ENCODE measurements at places on chromosomes 4 and X.
A peak's percentile ranks its signal among the peaks of the same experiment; 100 is the strongest.

DNA sequence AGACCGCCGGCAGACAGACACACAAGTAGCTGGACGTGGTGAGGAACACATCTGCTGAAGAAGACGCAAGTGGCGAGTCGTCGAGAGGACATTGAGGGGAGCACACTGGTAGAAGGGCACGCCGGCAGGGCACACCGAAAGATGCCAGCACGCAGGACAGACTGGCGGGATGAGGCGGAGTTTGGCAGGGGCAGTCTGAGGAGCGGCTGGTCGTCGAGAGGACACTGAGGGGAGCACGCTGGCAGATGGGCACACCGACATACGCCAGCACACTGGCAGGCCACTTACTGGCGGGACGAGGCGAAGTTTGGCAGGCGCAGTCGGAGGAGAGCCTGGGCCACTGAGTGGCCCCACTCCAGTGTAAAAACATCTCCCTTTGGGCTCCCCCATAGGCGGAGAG lies 42.1 kb downstream of the RASGEF1B start:
- no peak for DNase-seq

DNA sequence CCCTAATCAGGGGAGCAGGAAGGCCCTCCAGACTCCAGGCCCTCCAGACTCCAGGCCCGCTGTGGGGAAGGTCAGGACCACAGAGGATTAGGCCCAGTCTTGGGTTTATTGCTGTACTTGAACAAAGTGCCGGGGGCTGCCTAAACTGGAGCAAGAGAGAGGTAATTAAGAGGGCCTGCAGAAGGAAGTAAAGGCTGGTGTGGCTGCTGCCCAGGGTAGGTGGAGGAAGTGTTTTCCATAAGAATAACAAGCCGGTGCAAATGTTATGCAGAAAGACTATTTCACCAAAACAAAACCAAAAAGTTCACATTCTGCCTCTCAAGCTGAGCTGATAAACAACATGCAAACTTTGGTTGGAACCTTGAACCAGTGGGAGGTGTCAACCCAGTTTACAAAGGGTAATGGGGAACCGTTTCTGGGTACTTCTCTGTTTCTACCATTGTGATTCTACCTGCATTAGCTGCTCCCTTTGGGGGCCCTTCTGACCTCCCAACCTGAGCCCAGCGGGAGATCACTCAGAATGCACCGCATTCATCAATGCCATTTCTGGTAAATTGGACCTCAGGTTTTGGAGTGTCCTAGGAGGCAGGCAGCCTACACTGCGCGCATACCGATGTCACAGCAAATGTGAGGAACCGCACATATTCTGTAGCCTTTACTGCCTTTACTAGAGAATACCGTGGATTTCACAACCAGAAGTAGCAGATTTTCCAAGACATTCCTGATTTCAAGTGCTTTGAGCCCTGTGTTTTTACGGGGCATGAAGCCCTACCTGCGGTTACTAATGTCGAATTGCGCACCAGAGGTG lies 59.7 kb upstream of the BCOR start:
- DNase-seq: no peak

DNA sequence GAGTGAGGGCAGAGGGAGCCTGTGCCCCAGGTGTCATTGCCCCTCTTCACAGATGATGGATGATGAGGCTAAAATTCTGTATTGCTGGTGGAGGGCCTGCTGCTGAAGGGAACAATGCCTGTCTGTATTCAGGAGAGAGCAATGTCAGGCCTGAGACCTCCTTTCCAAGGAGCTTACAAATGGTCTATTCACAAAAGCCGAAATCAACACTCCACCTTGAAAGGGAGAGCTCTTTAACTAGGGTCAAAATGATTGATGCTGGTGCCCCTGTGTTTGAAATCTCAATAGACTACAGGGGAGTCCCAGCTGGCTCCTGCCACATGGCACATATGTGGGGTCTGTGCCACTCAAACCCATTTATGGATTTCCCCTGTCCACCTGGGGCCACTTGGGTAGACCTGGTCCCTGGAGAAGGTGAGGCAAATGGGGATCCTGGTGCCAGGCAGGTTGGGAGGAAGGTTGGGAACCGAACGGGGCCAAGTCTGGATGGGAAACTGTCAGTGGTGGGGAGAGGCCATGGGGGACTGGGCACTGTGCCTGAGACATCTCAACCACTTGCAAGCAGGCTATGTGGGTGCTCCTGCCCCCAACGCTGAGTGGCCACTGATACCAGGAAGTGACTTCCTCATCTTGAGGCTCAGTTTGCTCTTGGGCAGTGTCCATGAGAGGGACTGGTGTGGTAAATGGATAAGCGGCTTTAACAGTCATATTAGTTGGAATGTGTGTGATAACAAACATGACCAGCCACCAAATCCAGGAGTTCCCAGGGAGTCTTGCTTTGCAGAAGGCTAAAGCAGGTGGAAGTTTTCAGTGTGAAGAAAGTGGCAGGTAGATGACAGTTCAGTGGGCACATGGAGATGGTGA lies 223.8 kb upstream of the PSAPL1 start:
- no peak for DNase-seq

DNA sequence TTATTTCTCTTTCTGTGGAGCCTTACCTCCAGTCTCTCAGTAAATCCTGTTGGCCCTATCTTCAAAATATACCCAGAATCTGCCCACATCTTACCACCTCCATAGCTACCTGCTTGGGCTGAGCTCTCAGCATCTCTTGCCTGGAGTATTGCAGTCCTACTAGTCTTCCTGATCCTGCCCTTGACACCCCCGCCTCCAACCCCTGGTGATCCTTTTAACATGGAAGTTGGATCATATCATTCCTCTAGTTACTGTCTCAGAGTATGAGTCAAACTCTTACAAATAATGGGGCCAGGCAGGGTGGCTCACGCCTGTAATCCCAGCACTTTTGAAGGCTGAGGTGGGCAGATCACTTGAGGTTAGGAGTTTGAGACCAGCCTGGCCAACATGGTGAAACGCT lies 43.1 kb upstream of the SETD7 start:
- no peak for DNase-seq

DNA sequence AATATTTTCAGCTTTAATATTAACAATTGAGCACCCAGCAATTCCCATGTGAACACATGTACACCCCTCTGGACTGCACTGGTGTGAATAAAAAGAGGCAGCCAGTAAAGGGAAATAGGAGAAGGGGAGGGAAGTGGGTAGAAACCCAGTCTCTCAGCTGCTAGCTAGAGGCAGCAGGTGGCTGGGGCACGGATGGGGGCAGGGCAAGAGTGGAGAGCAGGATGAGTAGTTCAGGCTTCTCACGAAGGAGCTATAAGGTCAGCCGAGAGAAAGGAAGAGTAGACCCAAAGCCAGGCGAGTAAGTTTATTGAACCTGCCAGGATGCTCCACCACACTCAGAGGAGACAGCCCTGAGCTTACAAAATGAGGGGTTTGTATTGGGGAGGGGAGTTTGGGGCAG lies 184.8 kb upstream of the MTMR8 start:
- no peak for DNase-seq

GRCh38 chrX:129360175-129360574 lies 163.1 kb downstream of the SMARCA1 start:
- DNase-seq: peak; percentile 54

GRCh38 chr4:76897536-76898384 lies at the start of gene SOWAHB:
Gene SOWAHB, minus strand, starts transcription at chr4:76898144. Its CDS starts 295 bp downstream, at chr4:76897849.
- DNase-seq: peak; percentile 54

- DNase-seq: no peak
Observed at GRCh38 chr4:181278941-181279340, 964.3 kb upstream of the TENM3 start.

- DNase-seq: no peak
Observed at GRCh38 chrX:11480626-11481025, 185.1 kb downstream of the ARHGAP6 start.

- DNase-seq: peak; percentile 56
Observed at GRCh38 chrX:76148753-76149152, 24.1 kb upstream of the PBDC1 start.

DNA sequence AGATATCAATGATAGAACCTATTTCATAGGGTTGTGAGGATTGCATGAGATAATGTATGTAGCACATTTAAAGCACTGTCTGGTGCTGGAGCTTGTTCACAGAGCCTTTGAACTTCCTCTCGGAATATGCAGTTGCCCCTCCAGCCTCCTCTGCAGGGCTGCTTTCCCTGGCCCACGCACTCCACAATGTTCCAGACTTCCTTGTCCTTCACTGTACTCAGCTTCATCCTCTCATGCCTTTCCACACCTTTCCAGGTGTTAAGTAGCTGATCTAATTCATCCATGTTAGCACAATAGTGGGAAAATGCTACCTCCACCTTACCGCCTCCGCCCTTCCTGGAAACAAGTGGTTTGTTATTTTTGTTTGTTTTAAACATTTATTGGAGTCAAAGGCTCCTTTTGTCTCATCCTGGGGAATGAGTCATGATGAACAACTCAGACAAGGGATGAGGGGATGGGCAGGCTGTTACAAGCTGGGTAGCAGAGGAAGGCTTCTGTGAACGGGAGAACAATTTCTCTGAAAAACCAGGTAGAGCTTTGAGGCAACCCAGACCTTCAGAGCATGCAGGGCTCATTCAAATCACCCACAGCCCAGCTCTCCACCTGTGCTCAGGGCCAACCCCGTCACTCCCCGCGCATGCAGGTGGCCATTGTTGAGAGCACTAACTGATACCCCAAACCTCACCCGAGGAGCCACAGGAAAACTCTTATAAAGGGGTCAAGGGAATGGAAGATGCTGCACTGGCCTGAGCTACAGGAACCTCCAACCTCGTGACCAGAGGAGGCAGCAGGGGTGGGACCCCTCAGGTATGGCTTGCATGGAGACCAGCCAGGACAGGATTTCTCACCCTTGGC lies 84.9 kb upstream of the TBL1X start:
- no peak for DNase-seq

DNA sequence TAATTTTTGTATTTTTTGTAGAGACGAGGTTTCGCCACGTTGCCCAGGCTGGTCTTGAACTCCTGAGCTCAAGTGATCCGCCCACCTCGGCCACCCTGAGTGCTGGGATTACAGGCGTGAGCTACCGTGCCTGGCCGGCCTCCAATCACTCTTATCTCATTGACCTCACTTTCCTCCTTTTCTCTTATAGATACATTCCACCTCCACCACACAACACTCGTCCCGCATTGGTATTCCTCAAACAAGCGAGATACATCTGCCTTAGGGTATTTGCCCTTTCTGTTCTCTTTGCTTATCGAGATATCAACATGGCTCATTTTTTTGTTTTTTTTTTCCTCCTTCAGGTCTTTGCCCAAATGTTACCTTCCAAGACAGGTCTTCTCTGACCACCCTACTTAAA lies 1.8 kb upstream of the PRPS1 start:
- no peak for DNase-seq

- no peak for DNase-seq
Observed at GRCh38 chr4:55763996-55764395, 55.6 kb upstream of the EXOC1L start.

DNA sequence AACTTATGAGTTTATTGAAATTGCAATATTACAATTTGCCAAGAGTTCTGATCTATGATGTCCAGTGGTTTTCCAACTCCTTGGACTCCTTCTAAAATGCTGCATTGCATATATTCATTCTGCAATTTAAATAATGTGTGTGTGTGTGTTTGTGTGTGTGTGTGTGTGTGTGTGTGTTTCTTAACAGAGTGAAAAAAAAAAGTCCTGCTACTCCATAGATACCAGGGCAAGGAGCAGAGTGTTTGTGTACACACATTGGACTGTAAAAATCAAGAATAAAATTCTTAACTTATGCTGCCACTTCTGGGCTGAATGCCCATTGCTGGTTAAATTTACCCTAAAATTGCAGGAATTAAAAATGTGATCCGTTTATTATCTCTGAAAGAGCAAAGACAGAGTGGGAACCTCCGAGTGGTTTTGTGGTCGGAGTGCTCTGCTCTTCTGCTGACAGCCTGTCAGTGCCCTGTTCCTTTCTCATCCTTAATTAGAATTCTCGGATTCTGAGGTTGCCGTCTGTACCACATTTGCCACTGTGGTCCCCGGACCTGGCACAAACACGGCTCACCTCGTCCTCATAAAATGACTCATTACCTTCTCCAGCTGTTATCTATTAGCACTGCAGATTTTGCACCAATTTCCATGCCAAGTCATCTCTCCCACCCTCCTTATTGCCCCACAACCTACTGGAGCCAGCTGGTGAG lies 355.5 kb downstream of the KCNIP4 start:
- no peak for DNase-seq

- no peak for DNase-seq
Observed at GRCh38 chr4:25863831-25864418, 1.1 kb upstream of the SEL1L3 start.

- DNase-seq: no peak
Observed at GRCh38 chr4:103753868-103754653, 34.3 kb upstream of the TACR3 start.

- no peak for DNase-seq
Observed at GRCh38 chr4:14681330-14681729, 321.0 kb upstream of the CPEB2 start.

DNA sequence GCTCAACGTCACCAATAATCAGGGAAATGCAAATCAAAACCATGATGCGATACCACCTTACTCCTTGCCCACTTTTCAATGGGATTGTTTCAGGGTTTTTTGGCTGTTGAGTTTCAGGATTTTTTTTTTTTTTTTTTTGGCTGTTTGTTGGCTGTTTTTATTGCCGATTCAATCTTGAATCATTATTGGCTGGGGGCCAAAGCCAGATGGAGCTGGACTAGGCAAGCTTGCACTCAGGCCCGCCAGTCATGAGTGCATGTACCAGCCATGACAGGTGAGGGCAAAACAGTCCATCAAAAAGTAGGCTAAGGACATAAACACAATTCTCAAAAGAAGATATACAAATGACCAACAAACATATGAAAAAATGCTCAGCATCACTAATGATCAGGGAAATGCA lies 13.3 kb downstream of the YIPF7 start:
- DNase-seq: no peak

- DNase-seq: no peak
Observed at GRCh38 chr4:103289186-103289585, 91.0 kb upstream of the CENPE start.

DNA sequence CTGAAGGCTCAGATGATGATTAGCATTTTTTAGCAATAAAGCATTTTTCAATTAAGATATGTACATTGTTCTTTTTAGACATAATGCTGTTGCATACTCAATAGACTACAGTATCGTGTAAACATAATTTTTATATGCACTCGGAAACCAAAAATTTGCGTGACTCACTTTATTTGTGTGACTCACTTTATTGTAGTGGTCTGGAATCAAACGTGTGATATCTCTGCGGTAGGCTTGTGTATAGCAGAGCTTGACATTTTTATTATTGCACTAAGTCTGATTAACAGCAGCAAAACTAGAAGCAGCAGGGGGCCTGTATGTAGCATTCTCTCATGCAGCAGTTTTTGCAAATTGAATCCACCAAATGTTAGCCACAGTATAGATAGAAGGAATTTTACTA lies 119.1 kb upstream of the PRDX4 start:
- no peak for DNase-seq

DNA sequence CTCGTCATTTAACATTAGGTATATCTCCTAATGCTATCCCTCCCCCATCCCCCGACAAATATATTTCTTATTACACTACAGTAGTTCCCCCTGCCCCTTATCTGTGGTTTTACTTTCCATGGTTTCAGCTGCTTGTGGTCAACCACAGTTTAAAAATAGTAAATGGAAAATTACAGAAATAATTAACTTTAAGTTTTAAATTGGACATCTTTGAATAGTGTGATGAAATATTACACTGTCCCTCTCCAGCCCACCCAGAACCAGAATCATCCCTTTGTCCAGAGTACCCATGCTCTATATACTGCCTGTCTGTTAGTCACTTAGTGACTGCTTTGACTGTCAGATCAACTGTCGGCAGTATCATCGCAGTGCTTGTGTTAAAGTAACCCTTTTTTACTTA lies 47.4 kb upstream of the VEGFC start:
- DNase-seq: no peak

Measured in activated T-cell treated with anti-CD3 and anti-CD28 coated beads, Interleukin-2, amount 50 U/mL, for 48 hours (primary cell).